ENCODE measurements at places on chromosomes 1 and 21.

DNA sequence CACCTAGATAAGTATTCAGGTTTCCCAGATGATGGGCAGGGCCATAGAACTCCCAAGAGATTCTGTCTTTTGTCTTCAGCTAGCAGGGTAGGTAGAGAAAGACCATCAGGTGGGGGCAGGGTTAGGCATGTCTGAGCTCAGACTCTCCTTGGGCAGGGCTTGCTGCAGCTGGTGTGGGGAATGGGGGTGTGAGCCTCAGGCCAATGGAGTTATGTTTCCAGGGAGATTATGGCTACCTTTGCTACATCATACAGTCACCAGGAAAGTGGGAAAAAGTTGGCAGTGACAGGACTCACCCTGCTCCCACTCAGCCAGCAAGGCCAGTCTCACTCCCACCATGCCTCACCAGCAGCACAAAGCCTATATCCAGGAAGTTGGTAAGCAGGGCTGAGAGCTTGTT, 77.8 kb downstream of the DRAM2 start:
- DNase-seq = no peak

- no peak for DNase-seq
Measured at GRCh38 chr1:182147136-182147820, 85.8 kb upstream of the ZNF648 start.

GRCh38 chr1:154493276-154493675, 8.7 kb upstream of the TDRD10 start:
- peak; percentile 37 for DNase-seq

DNA sequence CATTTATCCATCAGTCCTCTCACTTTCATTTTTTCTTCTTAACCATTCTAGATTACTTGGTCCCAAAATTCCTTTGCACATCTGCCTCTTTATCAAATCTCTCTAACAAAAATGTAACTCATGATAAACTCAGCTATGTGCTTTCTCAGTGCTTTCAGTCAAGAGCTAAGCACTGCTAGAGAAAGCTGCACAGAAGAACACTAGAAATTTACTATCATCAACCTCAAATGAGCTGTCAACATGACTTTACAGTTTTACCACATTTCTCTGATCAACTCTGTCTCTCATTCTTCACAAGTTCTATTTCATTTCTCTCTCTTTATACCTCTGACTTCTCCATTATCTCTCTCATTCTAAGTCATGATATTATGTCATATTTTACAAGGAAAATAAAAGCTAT, 54.2 kb upstream of the PRKACB start:
- no peak for DNase-seq

- DNase-seq = peak; percentile 71
Measured at GRCh38 chr1:154878371-154879037, 8.4 kb upstream of the KCNN3 start.

DNA sequence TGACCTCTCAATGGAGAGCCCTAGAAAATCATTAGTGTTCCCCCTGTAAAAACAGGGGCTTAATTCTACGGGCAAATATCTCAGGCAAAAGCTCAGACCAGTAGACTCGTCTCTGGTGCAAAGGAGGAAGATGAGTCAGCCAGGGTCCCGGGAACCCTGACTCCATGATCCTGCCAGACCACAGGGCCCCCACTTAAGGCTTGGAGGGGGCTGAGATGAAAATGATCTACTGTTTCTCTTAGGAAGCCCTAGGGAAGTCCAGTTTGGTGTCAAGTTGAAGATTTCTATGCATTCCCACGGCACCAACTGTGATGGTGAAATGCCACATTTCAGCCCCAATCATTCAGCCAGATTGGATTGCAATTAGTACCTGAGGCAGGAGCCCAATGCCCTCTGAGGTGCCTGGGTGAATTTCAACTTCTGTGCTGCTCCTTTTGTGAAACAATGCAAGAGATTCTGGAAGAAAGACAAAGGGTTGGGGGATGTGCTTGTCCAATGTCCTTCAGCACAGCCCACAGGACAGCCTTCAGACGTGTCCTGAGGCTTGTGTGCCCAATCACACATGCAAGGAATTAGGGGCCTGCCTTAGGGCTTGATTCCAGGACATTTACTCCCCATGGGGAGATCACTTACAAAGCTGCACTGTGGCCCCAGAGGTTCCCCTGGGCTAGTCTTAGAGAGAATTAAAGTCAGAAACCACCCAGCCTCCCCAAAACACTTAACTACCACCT, 18.1 kb downstream of the NAV1 start:
- DNase-seq = no peak

- DNase-seq = no peak
Measured at GRCh38 chr1:225840713-225841112, 30.8 kb downstream of the EPHX1 start.

- DNase-seq = no peak
Measured at GRCh38 chr1:36722871-36723270, 240.2 kb upstream of the CSF3R start.

GRCh38 chr21:42793774-42794173, 85.6 kb downstream of the WDR4 start:
- DNase-seq = no peak

DNA sequence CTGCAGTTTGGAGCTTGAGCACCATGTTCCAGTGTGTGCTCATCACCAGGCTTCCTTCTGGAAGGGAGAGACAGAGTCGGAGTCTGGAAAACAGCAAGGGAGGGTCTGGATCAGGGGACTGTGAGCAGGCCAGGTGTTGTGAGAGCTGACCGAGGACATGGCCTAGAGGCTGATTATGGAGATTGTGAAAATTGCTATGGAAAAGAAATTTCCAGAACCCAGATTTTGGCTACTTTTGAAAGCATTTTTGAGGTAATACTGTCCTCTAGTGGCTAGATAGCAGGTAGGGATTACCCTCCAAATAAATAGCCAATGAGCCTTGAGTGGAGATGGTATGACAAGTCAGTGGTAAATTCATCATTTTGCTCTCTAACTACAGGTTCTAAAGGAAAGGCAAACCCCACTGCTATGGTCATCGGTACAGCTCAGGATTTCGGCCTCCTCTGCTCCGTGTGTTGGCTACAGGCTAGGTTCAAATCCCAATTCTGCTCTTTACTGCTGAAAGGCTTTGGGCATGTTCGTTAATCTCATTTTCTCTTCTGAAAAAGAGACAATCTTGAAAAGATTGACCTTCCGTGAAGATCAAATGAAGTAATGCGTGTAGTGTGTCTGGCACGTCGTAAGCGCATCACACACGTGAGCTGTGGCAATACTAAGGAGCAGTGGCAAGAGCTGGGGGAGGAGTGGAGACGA, 1.0 kb upstream of the HAO2 start:
- DNase-seq = peak; percentile 6

GRCh38 chr1:179968994-179969919, 14.6 kb downstream of the CEP350 start:
- no peak for DNase-seq

DNA sequence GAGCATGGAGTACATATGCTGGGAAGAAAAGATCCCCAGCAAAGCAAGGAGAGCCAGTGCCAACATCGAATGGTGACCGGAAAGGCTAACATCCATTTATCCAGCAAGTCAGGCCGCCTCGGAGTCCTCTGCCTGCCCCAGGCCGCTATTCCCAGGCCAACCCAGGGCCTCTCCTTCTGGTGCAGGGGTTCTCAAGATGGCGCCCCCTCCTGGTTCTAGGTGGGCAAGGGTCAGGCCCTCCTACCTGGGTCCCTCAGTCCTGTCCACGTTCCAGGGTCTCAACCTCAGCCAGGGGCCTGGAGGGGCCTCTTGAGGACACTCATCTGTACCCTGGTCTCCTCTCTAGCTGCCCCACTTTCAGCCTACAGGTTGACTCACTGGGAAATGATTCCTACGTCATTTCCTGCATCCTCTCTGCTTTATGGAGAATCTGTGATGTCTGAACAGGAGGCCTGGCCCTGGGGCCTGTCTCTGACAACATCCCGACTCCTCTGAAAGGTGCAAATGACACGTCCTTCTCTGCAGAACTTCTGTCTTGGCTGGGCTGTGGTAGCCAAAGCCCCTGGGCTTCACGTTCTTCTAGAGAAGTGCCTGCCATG, 145.3 kb downstream of the PSMG1 start:
- no peak for DNase-seq

- DNase-seq = no peak
Measured at GRCh38 chr1:175287849-175288248, 95.3 kb upstream of the KIAA0040 start.

DNA sequence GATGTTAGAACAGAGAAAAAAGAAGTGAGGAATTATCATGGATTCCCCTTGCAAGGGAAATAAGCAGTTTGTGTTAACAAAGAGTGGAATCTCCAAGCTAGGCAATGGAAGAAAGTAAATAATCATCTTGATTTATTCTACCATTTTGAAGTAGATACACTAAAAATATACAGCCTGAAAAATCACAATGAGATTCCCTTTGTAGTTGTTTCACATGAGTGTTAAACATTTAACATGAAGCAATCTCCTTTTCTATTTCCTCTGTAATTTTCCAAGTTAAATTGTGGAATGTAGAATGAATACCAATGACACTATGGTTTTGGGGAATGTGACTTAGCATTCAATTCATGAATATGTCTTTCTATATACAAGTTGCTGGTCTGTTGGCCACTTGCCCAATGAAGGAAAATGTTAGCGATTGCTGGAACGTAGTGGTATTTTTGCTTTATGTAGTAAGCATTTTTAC, 5.7 kb downstream of the TGFB2 start:
- DNase-seq = no peak

DNA sequence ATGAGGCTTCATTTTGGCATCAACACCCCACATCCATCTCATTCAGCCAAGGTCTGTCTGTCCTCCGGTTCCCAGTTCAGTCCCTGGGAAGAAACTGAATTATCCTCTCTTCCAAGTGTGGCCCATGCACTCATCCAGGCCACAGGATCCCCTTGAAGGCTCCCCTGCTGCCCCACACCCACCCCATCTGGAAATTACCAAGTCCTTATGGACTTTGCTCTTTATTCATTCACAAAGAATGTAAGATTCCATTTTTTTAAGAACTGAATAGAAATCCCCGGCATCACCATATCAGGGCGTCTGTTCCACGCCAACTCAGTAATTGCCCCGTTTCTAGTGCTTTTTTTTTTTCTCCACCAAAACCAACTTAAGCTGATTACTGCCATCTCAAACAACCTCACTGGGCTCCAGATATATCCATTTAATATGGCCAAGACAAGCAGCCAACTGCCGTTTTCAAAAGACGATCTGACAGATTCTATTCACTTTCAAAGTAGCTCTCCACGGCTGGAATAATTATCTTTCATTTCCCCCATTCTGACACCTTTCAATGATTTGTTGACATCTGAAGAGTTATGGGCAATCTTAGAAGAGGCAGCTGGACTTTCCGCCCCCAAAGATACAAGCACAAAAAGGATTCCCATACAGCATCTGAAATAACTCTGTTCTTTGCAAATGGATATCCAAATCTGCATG, 55.9 kb downstream of the OLIG1 start:
- DNase-seq = peak; percentile 31

- no peak for DNase-seq
Measured at GRCh38 chr21:38716088-38716487, 89.6 kb upstream of the ETS2 start.

- DNase-seq = no peak
Measured at GRCh38 chr1:70220015-70220414, 1.2 kb upstream of the SRSF11 start.

- DNase-seq = no peak
Measured at GRCh38 chr1:64229307-64229706, 25.9 kb downstream of the UBE2U start.

DNA sequence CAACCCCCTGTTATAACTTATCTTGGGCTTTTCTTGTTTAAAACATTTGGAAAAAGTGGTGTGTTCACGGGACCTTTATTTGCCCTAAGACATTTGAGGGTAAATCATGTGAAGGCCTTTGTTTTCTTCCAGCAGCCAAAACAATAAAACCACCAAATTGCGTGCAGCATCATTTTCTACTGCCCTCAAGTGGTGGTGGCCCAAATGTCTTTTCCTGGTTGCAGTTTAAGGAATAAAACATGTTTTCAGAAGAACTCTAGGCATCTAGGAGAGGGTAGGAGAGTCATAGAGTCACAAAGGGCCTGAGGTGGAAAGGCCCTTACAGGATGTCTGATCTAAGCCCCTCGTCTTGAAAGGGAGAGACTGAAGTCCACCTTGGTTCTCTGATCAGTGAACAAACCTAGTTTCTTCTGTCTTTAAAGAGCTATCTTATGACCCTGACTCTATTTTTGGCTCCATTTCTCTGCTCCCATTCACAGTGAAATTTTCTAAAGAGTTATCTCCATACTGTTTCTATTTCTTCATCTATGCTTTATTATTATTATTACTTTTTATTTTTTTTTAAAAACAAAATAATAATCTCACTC, 16.0 kb upstream of the EPS15 start:
- DNase-seq = peak; percentile 93

GRCh38 chr1:207670997-207671396, 26.1 kb downstream of the CR1L start:
- no peak for DNase-seq

- DNase-seq = no peak
Measured at GRCh38 chr1:182229451-182229850, 162.1 kb downstream of the GLUL start.

- DNase-seq = no peak
Measured at GRCh38 chr1:185896863-185897262, 162.7 kb downstream of the HMCN1 start.

GRCh38 chr1:246971969-246972368, 35.9 kb downstream of the ZNF695 start:
- no peak for DNase-seq

DNA sequence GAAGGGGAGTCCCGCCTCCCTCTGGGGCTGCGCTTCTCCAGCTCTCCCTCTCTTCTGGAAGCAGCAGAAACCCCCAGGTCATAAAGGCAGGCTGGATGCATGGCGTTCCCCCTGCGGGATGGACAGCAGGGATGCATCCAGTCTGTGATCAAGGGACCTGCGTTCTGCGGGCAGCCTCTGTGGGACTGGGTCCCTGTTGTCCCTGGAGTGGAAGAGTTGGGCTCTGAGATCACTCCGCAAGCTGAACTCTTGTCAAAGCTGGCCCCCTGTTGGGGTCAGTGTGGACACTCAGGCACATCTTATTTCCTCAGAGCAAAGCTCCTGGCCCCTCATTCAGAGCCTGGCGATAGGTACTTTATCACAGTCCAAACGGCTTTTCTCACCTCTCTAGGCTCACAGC, 341.2 kb downstream of the PTPRU start:
- no peak for DNase-seq

DNA sequence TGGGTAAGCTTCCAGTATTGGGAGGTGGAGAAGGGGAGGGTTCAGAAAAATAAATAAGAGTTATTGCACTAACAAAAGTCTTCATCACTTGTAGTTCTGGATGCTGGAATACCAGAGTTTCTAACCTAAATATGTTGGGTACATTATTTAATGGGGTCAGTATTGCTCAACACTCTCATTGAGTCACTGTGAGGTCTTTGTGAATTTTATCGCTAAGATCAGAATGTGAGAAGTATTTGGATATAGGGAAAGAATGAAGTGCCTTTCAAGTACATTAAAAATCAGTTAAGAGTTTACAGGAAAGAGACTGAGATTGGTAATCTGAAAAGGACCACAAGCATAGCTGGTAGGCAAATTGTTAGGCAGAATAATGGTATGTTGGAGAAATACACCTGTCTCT, 8.8 kb downstream of the SNRPE start:
- DNase-seq = no peak
